ENCODE measurements at places on chromosomes 16 and 17. TPM values are rescaled to one million over a fixed set of nuclear protein-coding genes. Genes with fewer than 3 reads are reported as not detected.

Gene KRT24
- total RNA-seq, result not detected

Gene CDH8
- total RNA-seq, result 0.38 TPM

Gene ESRP2
- total RNA-seq, result 0.05 TPM

Gene ELAC2
- 107 TPM for total RNA-seq

Gene ACSM2B
- total RNA-seq, result not detected

Gene OR4D1
- total RNA-seq, result 0.03 TPM

Gene CCDC92B
- 0.21 TPM for total RNA-seq

Gene PLA2G10
- total RNA-seq, result 0.30 TPM

Gene GAS2L2
- total RNA-seq, result 0.09 TPM

Gene JPH3
- 2.5 TPM for total RNA-seq

Gene RND2
- total RNA-seq, result 0.15 TPM
